ENCODE measurements at places on chromosomes 3 and 15.
A peak's percentile ranks its signal among the peaks of the same experiment; 100 is the strongest.

- DNase-seq, result no peak
Observed at GRCh38 chr15:59148153-59148833, 43.3 kb downstream of the CCNB2 start.

DNA sequence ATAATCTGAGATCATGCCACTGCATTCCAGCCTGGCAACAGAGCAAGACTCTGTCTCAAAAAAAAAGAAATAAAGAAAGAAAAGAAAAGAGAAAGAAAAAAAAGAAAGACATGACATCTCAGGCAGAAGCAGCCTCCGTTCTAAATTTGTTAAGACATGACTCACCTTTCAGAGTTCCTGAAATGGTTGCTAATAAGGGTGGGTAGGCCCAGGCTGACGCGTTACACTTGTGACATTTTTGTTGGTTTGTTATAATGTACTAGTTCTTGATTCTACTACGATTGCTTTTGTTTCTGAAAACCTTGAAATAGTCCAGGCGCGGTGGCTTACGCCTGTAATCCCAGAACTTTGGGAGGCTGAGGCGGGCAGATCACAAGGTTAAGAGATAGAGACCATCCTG lies 21.0 kb downstream of the SLC25A20 start:
- DNase-seq, result no peak

GRCh38 chr3:63808633-63809032 lies 10.5 kb upstream of the C3orf49 start:
- DNase-seq, result no peak

DNA sequence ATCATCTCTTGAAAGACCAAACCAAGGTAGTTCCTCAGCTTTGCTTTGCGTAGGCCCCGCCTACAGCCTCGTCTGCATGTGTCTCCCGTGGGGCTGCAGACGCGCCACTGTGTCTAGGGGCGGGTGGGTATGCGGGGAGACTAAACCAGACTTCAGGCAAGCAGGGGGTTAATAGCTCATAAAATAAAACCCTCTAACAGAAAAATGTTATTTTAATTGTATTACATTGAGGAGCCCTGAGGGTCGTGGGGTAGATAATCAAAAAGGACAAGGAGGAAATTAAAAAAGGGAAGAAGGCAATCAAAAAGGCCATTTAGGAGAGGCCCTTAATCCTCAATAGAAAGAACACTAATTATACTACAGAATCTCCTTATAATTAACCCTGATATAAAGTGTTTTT lies 247.6 kb upstream of the ICE2 start:
- no peak for DNase-seq

DNA sequence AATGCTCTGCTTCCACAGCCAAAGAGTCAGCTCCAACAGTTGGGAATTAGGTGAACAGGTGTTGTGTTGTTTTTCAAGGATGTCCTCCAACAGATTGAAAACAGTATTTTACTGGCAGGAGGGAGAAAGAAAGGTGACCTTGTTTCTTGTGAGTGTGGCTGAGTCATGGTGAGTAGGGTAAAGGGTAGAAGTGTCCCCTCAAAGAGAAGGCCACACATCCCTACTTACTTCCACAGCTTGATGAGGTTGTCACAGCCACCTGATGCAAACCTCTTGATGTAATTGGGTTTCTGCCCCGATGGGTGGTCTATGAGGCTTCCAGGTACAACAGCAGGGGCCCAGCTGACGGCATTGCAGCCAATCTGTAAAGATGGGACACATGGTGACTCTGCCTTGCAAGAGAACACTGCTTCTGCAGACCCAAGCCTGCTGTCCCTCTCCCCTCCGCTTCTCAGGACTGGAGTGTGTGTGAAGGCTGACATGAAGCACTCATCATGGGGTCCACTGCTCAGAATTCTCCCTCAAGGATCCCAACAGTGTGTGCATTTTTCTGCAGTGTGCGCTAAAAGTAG lies 12.7 kb upstream of the GHRL start:
- DNase-seq, result no peak

DNA sequence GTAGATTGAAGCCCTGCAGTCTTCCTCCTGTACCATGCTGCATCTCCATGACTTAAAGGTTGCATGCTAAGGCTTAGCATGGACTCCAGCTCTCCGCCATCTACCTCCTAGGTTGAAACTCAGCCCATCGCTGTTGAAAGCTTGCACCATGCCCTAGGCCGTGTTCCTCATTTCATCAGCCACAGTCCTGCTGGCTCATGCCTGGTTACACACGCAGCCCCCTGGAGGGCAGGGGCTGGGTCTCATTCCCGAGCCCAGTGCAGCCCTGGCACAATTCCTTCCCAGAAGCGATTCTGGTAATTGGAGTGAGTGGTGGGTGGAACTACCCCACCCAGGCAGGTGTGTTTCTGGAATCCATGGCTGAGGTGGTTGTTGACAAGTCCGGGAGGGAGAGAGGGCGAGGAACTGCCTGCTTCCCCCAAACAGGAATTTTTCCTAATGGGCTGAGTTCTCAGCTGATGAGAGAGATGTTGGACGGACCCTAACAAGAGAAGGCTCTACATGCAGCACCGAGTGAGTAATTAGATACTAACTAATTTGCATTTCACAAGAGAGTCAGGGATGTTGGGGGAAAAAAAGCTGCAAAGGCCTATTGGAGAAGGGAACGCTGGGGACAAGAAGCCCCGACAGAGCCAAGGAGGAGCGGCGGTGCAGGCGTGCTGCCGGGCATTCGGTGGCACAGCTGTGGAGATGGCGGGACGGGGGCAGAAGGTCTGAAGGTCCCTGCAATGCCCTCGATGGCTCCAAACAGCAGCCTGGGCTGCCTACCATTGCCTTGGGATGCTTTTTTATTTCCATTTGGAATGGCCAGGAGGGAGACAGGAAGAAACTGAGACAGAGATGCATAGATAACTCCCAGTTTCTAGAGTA lies 92.3 kb upstream of the TLE3 start:
- DNase-seq, result no peak

- no peak for DNase-seq
Observed at GRCh38 chr3:13393427-13394360, 26.4 kb downstream of the NUP210 start.

GRCh38 chr15:62026487-62027262 lies 33.6 kb downstream of the VPS13C start:
- no peak for DNase-seq

- DNase-seq, result peak; percentile 89
Observed at GRCh38 chr15:44719293-44719999, 8.1 kb downstream of the B2M start.

- peak; percentile 79 for DNase-seq
Observed at GRCh38 chr3:12719984-12720898, 38.8 kb downstream of the TMEM40 start.

- no peak for DNase-seq
Observed at GRCh38 chr15:81901319-81901718, 144.5 kb downstream of the MEX3B start.

- no peak for DNase-seq
Observed at GRCh38 chr3:55441499-55441898, 45.6 kb downstream of the WNT5A start.

GRCh38 chr3:99504258-99504657 lies 134.1 kb upstream of the COL8A1 start:
- DNase-seq, result no peak

DNA sequence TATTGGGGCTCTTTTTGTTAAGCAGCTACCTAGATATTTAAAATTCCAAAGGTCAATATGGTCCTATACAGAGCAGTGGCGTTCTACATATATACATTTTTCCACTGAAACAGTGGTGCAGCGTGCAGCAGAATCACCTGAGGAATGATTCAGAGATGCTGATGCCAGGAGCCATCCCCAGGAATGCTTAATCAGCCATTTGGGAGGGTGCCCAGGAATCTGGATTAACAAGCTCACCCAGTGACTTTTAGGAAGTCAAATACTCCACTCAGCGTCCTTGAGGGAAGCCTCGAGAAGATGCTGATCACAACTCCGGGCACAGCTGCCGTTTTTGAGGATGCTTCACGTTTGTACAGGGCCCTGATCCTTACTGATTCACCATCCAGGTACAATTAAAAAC lies 82.6 kb upstream of the ARHGEF3 start:
- DNase-seq, result no peak

DNA sequence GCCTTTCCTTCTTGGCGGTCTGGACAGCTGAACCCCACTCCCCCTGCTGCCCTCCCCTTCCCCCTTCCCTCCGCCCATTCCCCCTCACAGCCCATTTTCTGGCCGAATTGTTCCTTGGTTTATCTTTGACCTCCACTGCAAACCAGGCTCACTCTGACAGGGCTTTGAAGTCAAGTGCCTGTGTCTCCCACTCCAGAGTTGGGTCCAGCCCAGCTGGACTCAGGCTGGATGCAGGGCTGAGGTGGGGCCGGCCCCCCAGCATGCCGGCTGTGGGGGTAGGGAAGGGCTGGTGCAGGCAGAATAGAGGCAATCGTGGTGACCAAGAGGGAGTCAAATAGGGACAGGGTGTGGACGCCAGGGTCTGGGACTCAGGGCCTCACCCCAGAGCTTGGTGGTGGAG lies 57.0 kb upstream of the MRPS22 start:
- DNase-seq, result no peak

GRCh38 chr3:194935632-194936470 lies 250.2 kb downstream of the FAM43A start:
- DNase-seq, result no peak

- no peak for DNase-seq
Observed at GRCh38 chr15:68515371-68516095, 63.3 kb upstream of the CORO2B start.

DNA sequence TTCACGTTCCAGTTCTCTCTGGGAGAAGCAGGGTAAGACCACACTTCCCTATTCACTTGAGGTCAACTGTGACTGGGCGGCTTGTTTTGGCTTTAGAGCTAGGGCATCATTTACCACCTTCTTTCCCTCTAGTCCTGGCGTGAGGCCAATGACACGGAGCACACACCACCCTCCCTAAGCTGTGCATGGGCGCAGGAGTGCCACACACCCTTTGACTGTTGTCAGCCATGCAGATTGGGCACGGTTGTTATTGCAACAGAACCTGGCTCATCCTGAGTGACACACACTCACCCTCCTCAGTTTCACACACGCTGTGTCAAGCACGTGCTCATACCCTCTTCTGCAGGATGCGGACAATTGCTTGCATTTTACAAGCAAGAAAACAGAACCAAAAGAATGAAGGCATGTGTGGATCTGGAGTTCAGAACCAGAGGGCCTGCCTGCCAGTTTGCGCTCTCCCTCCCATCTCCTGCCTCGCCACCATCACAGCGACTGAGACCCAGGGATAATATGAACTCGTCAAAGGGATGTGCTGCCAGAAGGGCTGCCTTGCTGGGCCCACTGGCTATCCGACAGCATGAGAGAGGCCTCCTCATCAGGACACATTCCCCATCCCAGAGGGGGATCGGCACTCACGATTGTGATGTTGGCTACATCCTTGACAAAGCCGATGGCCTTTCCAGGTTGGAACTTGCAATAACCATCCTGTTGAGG lies 17.6 kb downstream of the CTSH start:
- no peak for DNase-seq

GRCh38 chr3:23626442-23626841 lies 179.3 kb upstream of the UBE2E1 start:
- no peak for DNase-seq

DNA sequence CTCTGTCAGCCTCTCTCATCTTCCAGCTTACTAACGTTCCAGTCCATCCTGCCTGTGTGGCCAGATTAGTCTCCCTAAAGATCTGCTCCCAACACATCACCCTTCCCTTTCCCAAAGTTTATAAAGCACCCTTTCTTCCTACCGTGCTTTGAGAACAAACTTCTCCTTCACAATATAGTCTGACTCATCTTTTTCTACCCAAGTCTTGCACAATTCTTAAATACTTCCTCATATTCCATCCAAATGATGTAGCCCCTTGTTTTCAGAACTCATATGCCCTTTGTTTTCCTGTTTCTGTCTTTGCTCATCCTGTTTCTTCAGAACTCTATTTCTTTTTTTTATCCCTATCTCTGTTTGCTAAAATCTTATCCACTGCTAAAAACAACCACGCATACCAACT lies 326.8 kb downstream of the MFSD1 start:
- DNase-seq, result no peak

DNA sequence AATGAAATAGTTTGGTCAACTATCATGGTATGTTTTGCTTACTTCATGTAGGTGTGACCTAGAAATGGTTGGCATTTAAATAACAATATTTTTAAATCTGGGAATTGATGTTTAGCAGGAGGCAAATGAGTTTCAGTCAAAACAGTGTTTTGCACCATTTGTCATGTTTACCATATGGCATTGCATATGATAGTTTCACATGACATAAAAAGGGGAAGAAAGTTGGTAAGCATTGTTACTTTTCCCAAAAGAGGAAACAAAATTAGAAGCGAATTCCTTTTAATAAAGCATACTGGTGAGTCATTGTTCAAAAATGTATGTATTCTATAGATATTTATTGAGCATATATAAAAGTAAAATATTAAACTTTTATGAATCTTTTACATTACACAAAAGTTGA lies 2.3 kb downstream of the RNF13 start:
- DNase-seq, result no peak

GRCh38 chr15:32956006-32956405 lies 238.2 kb downstream of the GREM1 start:
- no peak for DNase-seq

- DNase-seq, result no peak
Observed at GRCh38 chr3:120682095-120682681, at the start of gene HGD. HGD (minus strand) TSS chr3:120682239; CDS start chr3:120682111, 128 bp downstream.

- no peak for DNase-seq
Observed at GRCh38 chr15:60682115-60682514, 203.2 kb upstream of the ICE2 start.

DNA sequence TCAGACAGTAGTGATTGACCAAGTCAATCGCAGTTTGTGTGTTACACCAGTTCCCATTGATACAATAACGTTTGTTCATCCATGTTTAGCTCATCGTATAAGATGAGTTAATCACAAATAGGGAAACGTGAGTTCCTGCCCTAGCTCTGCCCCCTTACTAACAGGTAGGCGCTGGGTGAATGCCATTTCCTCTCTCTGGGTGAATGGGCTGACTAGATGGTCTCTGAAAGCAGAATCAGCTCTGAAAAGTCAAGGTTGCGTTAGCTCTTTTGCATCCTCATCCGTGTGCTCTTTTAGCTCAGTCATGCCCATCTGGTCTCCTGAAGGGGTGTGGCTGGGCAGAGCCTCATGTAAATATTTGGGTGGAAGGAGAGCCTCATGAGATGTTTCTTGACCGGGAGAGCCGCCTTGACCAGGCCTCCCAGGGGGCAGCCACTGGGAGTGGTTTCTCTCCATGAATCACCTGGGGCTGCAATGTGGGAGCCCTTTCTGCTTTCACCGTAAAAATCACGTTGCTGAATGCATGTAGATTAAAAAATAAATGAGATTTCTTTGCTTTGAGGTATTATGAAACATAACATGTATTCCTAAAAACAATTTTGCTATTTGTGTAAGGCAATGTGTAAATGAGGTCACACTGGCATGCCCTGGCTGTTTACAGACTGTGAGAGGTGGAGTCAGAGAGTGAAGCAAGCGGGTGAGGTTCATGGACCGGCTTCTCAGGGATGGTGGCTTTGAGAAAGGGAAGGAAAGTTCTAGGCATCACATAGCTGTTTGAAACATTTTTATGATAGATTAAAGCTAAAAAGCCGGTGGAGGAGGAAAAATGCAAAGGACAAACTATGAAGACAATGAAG lies 108.4 kb upstream of the RASGRP1 start:
- DNase-seq, result peak; percentile 60

Measured in activated CD8-positive, alpha-beta T cell treated with anti-CD3 and anti-CD28 coated beads for 36 hours (primary cell).